ENCODE measurements at places on chromosomes 16 and 17.

GRCh38 chr17:76529224-76530094, 8.1 kb downstream of the CYGB start:
- H3K27me3 ChIP-seq, result no peaks in the 10 kb centered on the region
- H3K4me1 ChIP-seq, result no peaks in the 10 kb centered on the region
- no peaks in the 10 kb centered on the region for H3K36me3 ChIP-seq
- DNase-seq, result peak; percentile 79
- H3K27ac ChIP-seq, result no peak overlapping the region

DNA sequence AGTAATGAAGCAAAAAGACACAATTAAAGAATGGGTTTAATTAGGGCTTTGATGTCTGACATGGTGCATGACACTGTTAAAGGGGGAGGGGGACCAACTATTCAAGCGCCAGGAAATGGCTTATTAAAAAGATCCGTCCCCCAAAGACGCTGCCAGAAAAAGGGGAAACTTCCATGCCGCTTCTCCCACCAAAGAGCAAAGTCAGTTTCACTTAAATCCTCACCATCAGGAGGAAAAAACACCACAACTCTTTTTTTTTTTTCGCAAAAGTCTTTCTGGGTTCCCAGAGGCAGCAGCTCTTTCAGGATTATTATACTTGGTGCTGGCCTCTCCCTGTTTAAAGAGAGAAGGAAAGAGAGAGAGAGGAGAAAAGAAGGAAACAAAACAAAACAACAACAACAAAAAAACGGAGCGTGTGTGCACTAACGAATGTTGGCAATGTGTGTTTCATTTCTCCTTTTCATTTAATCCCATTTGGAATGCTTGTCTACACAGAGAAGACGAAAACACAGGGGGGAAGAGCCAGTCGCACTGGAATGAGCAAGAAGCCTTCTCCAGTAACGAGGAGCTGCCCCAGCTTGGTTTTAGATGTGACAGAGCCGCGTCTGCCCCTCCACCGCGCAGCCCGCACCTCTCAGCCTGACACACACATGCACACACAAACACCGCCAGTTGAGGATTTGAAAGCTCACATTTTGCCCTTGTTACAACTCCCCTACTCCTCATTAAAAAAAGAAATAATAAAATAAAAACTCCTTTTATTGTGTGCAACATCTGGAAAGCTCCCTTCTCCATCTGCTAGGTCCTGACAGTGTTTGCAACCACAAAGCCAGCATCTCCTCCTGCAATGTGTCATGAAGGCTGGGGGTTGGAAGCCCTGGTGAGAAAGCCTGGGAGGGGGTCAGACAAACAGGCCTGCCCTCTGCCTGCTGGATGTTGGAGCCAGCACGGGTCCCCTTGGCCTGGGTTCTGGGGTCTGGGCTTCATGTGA, 32.7 kb upstream of the AXIN2 start:
- H3K4me1 ChIP-seq, result peaks cover 18% of the 10 kb centered on the region
- H3K27ac ChIP-seq, result peak overlapping the region; percentile 47
- DNase-seq, result peak; percentile 86
- no peaks in the 10 kb centered on the region for H3K36me3 ChIP-seq
- no peaks in the 10 kb centered on the region for H3K27me3 ChIP-seq
- peak overlapping the region; percentile 70 for H3K4me3 ChIP-seq

GRCh38 chr16:49932434-49932833, 76.5 kb upstream of the ZNF423 start:
- H3K27ac ChIP-seq, result no peak overlapping the region
- H3K36me3 ChIP-seq, result no peaks in the 10 kb centered on the region
- no peaks in the 10 kb centered on the region for H3K4me1 ChIP-seq
- H3K4me3 ChIP-seq, result no peak overlapping the region
- no peaks in the 10 kb centered on the region for H3K27me3 ChIP-seq

DNA sequence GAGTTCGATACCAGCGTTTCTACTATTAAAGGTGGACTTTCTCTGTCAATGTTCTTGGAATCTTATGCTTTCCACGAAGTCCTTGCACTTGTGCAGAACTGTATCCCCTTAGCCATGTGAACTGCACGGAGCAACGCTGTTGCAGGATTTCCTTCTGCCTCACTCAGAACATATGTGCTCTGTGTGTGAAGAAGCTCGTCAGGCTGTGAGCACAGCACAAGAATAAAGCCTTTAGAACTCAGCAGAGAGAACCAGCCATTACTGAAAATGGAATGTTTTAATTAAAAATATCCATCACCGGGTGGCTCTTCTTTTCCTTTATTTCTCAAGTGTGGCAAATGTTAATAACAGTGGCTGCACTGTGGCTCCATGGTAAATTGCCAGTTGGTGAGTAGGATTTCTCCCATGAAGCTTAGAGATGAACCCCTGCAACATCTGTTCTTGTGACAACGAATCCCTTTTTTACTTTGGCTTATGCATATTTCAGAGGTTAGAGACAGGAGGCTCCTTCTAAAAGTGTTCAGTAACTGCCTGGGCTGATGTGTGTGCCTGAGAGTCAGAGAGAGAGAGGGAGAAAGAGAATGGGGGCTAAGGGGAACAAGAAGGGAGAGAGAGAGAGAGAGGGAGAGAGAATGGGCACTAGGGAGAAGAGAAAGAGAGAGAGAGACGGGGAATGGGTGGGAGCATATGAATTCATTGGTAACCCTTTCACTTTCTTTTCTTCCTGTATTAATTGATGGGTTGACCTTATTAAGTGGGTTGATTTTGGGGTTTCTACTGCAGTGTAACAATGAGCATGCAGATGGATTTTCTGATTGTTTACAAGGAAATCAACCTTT, 50.0 kb downstream of the RPTOR start:
- H3K4me1 ChIP-seq, result peaks cover 9% of the 10 kb centered on the region
- H3K27ac ChIP-seq, result no peak overlapping the region
- no peak overlapping the region for H3K4me3 ChIP-seq
- DNase-seq, result no peak
- peaks cover 6% of the 10 kb centered on the region for H3K27me3 ChIP-seq
- H3K36me3 ChIP-seq, result no peaks in the 10 kb centered on the region

DNA sequence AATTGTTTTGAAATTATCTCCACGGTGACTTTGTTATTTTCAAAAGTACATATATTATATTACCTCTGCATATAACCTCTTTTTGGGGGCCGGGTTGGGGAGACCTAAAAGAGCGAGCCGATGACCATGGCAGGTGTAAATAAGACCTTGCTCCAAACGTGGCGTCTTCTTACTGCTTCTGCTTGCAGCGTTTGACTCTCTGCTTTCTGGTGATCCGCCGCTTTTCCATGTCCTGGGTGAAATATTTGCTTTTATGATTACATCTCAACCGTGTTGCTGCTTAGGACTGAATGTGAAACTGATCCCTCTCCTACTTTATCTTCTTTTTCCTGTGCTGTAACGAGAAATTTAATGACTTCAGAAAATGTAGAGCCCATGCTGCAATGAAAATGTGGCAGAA, 18.1 kb downstream of the ATMIN start:
- no peaks in the 10 kb centered on the region for H3K4me1 ChIP-seq
- H3K4me3 ChIP-seq, result no peak overlapping the region
- H3K27ac ChIP-seq, result no peak overlapping the region
- no peaks in the 10 kb centered on the region for H3K36me3 ChIP-seq
- DNase-seq, result no peak
- H3K27me3 ChIP-seq, result no peaks in the 10 kb centered on the region

Measured in endodermal cell (in vitro differentiated cells).